ENCODE measurements at places on chromosomes 2 and 18.

DNA sequence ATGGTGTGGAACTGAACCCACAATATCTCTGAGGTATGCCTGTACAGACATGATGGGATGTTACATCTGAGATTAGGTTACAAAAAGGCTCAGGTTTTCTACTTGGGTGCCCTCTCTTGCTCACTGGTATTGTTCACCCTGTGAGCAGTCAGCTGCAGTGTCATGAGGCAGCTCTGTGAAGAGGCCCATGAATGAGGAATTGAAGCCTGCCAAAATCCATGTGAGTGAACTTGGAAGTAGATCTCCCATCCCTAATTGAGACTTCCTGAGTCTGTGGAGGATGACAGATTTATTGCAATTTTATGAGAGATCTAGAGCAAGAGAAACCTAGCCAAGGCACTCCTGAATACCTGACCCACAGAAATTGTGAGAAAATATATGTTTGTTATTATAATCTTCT lies 404.9 kb upstream of the ZEB2 start:
- DNase-seq = no peak

GRCh38 chr2:218284106-218284811 lies 8.0 kb downstream of the TMBIM1 start:
- DNase-seq = peak; percentile 58

DNA sequence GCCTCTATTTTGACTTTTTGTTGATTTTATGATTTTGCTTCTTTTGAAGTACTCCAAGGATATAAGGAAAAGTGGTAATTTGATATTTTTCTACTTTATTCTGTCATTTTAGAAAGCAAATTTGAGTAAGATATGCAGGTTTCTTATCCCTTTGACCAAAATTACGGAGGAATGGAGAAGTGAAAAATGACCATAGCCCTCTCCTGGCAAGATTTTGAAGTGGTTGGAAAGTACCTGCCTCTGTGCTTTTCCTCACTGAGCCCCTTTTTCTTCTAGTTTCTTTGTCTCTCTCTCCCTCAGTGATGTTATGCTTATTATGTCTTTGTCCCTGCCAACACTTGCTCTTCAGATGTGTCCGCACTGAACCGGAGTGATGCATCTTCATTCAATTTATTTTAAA lies 898.1 kb downstream of the EPHA4 start:
- DNase-seq = no peak

DNA sequence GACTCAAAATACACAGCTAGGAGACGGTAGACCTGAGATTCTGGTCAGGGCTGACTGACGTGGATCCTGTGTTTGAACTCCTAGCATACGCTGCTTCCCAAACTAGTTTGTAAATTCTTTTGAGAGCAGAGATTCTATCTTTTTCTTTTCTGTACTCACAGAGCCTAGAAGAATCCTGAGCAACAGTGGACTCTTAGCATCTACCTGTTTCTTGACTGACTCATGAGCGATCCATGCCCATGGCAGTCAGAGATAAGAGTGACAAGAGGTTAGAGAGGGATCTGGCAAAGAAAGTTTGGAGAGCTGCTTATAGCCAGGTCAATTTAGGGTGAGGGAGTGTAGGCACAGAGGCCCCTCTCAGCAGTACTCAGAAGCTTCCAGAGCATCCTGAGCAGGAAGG lies 41.1 kb upstream of the PPP1CB start:
- no peak for DNase-seq

DNA sequence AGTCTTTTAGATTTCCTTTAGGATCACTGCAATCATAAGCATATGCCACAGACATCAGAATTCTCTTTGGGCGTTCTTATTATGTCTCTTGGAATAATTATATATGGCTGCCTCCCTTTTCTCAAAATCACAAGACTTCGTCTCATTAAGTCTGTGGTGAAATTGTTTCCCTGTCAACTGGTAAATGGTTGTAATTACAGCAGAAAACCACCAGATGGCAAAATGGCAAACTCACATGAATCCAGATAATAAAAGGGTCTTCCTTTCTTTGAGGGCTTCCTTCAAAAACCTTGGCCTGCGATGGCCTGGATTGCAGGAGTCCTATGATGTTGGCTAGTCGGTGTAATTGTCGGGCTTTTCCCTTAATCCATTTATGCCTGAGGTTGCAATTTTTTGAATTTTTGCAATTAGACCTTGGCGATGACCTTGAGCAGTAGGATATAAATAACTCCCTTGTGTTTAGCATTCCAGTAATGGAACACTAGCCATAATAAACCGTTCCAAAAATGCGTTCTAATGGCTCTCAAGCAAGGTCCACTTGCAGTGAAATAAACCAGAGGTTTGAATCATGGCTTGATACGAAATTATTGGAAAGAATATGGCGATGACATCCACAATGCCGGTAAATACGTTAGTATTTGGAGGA lies 656.4 kb downstream of the MBD2 start:
- no peak for DNase-seq

- no peak for DNase-seq
Measured at GRCh38 chr18:26406854-26407517, 141.4 kb downstream of the KCTD1 start.

GRCh38 chr2:109057686-109058085 lies 68.7 kb upstream of the EDAR start:
- DNase-seq = no peak

DNA sequence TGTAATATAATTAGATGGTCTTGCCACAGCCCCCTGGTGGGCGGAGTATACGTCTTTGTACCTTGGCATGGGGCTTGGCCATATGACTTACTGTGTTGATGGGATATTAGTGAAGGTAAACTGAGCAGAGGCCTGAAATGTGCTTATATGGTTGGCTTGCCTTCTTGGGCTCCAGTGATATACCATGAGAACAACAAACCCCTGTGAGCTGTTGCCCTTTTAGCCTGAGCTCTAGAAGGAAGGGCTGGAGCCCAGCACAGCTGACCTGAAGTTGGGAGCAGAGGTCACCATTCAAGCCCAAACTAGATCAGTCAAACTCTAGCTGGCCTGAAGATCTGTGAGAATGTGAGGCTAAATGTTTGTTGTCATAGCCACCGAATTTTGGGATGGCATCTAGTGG lies 75.2 kb upstream of the CD302 start:
- no peak for DNase-seq

GRCh38 chr2:240472078-240472790 lies 36.8 kb downstream of the GPC1 start:
- DNase-seq = no peak

- DNase-seq = no peak
Measured at GRCh38 chr2:239689410-239689809, 288.6 kb upstream of the HDAC4 start.

- no peak for DNase-seq
Measured at GRCh38 chr2:83221258-83221657, 1237.8 kb downstream of the SUCLG1 start.

Data from stimulated activated CD4-positive, alpha-beta T cell treated with anti-CD3 and anti-CD28 coated beads, Interleukin-4, amount 100 ng/mL, for 4 hours (primary cell).